Mucosa of gallbladder (tissue), 1 donor: ENCODE measurements at places on chromosomes 4 and X. TPM values are rescaled to one million over a fixed set of nuclear protein-coding genes. Genes with fewer than 3 reads are reported as not detected.

The USP17L13 gene
- total RNA-seq = not detected

The ADH6 gene
- total RNA-seq = 36.3 TPM

The H2BW2 gene
- total RNA-seq = 0.17 TPM

The FDCSP gene
- not detected for total RNA-seq

The HELT gene
- not detected for total RNA-seq

The INTU gene
- total RNA-seq = 10.1 TPM

The LGI2 gene
- total RNA-seq = 18.4 TPM

The GPR34 gene
- total RNA-seq = 20.9 TPM

The MXRA5 gene
- total RNA-seq = 5.3 TPM

The TEX13D gene
- total RNA-seq = not detected

The ABCG2 gene
- total RNA-seq = 3.5 TPM

The BEX1 gene
- 3.8 TPM for total RNA-seq

The IL3RA gene
- total RNA-seq = 3.8 TPM

The BCORL1 gene
- 12.4 TPM for total RNA-seq

The RHOXF2 gene
- not detected for total RNA-seq

The LRP2BP gene
- 0.95 TPM for total RNA-seq

The PABPC1L2A gene
- total RNA-seq = not detected

The ENPEP gene
- total RNA-seq = 1.8 TPM

The CFP gene
- total RNA-seq = 2.4 TPM

The HMX1 gene
- total RNA-seq = not detected

The AWAT2 gene
- not detected for total RNA-seq

The FAM53A gene
- 1.6 TPM for total RNA-seq

The LEF1 gene
- total RNA-seq = 5.2 TPM

The NUDT10 gene
- total RNA-seq = 0.95 TPM

The SHROOM3 gene
- total RNA-seq = 320 TPM

The CRLF2 gene
- 2.3 TPM for total RNA-seq

The CT55 gene
- not detected for total RNA-seq

The PF4V1 gene
- total RNA-seq = not detected

The GLA gene
- 29.2 TPM for total RNA-seq
